ENCODE measurements at places on chromosomes 2 and 18.

DNA sequence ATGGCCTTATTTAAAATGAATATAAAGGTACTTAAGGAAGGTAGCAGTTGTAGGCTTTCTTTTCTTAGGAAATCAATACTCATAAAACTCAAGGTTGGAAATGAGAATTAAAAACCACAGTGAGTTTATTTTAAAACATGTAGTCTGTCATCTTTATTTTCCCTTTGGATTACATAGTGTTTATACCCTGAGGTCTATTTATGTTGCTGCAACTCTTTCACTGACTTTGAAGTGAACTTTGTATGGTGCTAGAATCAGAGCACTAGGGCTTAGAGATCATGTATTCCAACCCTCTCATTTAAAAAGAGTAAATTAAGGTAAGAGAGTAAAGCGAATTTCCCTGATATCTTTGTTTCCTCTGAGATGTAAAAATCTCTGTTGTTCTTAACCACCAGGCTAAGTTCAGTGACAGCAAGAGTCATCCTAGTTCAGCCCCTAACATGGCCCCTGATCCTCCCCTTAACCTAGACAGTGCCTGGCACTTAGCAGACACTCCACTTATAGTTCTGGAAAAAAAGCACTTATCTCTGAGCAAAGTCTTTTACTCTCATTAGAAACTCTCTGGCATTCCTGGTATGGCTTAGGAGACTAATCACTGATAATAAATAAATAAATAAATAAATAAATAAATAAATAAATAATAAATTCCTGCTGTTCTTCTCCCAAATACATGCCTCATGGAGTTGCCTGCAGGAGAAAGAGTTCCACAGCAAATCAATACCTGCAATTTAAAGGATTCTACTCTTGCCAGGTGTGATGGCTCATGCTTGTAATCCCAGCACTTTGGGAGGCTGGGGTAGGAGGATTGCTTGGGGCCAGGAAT is 33.0 kb upstream of the PPP1R1C start:
- no peak for DNase-seq

- no peak for DNase-seq
Observed at GRCh38 chr2:161426455-161426921, 10.4 kb downstream of the TBR1 start.

DNA sequence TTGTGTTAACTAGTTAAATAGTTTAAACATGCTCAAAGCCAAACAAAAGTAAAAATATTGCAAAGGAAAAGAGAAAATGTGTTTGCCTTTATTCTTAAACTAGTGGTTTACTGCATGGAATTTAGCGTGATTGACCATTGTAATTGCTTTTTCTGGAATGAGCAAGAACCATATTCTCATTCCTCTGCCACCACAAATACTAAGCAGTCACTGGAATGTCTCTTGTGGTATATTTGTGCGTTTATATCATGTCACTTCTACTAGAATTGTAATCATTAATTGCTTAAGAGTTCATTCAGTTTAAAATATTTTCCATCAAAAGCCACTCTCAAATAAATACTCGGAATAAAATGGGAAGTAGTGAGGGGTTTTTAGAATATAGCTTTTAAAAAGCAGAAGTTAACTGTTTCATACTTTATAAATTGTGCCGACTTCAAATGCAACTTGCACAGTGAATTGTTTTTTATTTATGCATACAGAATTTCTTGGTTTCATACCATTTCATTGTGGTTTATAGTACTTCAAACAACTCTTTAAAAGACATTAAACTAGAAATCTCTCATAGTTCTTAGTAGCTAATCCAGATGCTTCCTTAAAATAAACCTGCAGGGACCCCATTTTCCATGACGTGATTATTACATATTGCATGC is 288.1 kb downstream of the EPHA4 start:
- no peak for DNase-seq

DNA sequence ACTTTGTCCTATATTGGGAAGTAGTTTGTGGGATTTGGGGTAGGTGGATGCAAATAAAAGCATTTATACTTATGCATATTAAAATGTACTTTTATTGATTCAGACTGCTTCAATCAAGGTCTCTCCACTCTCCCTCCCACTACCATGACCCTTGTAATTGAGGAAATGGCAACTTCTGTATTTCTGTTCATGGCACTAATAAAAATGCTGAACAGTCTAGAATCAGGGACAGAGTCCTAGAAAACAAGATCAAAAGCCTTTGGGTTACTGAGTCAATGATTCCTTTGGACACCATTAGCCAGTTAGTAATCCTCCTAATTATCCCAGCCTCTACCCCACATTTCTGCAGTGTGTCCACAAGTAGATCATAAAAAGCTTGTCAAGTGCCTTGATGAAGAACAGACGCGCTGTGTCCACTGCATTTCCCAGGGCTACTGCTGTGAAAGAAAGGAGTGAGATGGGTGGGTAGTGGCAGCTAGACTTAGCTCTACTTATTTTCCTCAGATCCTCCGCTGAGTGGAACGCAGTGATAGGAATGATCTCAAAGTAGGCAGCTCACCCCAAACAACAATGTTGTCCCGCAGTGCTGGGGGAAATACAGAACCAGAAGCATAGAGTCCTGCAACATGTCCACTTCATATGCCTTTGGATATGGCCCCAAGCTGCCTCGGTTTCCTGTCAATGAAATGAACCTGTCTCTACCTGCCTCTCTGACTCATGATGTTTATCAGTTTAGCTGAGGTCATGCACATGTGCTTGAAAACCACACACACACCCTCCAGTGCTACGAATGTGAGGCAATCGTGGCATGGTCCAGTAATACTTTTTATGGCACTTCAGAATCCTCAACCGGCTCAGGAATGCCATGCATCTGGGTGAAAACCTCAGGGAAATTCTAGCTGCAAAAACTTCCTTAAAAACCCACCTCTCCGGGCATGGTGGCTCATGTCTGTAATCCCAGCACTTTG is 115.5 kb downstream of the COL6A3 start:
- DNase-seq: no peak

All from CD4-positive, alpha-beta T cell treated with Interleukin-4 for 4 hours (primary cell).